ENCODE measurements at places on chromosomes 2 and 18. TPM values are rescaled to one million over a fixed set of nuclear protein-coding genes. Genes with fewer than 3 reads are reported as not detected.

DNA sequence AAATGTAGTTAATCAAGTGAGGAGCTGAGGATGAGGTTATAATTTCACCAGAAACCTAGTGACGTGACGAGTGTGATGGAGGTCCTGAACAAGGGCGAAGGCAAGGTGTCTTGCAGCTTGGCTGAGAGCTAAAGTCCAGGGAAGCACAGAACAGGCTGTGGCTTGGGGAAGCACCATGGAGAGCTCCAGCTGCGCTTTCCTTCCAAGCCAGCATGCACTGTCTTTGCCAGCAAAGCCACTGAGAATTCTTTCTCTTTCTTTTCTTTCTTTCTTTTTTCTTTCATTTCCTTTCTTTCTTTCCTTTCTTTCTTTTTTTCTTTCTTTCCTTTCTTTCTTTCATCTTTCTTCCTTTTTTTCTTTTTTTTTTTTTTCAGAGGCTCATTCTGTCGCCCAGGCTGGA, 239.3 kb downstream of the FBXO15 start:
- no peak for DNase-seq

DNA sequence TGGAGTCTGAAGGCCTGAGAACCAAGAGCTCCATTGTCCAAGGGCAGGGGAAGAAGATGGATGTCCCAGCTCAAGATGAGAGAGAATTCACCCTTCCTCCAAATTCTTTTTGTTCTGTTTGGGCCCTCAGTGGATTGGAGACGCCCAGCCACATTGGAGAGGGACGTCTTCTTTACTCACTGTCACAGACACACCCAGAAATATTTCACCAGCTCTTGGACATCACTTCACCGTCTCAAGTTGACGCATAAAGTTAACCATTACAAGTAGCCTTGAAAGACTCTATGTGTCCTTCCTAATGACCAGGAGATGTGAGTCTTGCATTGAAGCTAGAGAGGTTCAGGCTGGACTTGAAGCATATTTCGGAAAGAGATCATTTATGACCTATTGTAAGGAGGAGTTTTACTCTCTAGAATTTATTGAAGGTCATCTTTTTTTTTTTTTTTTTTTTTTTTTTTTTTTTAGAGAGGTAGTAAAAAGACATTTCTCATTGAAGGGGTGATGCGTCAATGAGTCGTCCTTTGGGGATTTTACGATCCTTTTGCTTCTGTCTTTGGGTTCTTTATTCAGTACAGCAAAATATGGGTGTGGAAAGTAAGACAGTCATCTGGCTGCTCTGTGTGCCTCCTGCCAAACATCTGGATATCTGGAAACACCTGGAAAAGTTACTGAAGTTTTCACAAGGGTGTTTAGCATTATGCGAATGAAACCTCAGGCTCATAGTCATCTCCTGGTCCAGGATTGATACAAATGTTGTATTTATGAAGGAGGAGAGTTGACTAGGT, 118.1 kb downstream of the PRPF40A start:
- DNase-seq, result no peak

DNA sequence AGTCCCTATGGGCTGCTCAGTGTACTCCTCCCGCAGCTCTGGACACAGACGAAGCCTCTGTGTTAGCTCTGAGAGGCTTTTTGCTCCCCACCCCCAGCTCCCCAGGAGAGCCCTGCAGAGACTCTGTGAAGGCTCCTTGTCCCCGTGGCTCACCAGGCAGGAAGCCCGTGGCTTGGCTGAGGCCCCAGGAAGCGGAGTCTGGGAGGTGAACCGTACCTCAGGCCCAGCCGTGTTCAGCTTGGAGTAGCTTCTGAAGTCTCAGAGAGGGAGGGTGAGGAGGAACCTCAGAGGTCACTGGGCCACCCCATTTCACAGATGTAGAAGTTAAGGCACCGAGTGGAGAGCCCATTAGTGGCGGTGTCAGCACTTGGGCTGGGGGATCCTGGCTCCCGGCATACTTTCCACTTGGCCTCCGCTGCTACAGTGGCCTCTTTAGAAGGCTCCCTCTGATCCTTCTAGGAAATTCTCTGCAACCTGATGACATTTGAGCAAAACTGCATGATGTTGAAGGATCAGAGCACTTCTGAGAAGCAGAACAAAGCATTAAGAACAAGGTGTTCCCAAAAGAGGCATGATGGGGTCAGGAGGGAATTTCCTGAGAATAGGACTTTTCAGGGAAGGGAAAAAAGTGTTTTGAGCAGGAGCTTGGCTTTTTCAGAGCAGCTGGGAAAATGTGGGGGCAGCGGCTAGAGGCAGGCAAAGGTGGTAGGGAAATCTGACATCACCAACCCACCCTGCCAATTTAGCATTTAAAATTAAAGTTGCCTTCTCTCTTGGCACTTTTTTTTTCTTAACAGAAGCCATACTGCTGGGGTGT, 79.1 kb downstream of the MCFD2 start:
- no peak for DNase-seq

DNA sequence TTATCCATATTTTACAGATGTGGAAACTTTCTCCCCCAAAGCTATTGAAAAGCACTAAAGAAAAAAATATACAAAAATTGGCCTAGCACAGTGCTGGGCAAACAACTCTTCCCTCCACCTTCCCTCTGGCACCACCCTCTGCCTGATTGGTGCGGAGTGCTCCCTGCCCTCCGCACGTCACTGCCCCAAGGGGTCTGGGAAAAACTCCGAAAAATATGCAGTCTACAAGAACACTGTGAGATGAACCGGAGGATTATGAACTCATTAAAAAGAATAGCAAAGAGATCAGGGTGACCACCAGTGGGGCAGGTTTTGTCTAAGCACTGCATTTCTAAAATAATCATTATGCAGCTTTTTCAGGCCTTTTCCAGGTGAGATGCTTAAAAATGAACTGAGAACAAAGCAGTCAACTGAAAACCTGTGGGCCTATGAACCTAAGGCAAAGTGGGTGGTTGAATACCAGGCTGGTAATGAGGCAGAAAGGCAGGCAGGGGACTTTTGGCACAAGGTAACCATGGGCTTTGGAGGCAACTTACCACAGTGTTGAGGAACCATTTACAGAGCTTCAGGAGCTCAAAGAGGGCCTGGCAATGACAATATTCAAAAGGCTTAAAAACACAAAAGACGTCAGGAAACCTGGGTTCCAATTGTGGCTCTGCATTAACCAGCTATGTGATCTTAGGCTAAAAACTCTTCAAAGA, 57.5 kb downstream of the AAK1 start:
- DNase-seq, result no peak

DNA sequence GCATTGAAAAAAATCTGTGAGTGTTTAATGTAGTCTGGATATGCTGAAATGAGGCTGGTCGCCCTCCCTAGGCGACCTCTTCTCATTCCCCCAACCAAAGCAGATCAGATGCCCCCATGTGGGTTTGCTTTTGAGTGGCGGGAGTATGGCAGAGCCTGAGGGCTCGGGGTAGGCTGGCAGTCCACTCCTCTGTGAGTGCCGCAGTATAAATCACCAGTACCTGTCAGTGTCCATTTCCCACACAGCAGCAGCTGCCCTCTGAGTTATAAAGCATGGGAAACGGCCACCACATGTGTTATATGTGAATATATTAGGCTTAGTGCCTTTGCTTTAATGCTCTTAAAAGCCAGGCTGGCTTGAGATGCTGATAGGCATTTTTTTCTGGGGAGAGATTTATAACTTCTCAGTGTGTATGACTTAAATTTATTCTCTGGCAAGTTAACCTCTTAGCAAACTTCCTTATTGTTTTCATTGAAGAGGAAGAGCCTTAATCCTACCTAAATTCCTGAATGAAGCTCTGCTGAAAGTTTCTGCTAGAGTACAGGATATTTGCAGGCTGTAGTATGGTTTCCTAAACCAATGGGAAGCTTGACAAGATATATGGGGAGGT, 3.8 kb downstream of the DCC start:
- no peak for DNase-seq

DNA sequence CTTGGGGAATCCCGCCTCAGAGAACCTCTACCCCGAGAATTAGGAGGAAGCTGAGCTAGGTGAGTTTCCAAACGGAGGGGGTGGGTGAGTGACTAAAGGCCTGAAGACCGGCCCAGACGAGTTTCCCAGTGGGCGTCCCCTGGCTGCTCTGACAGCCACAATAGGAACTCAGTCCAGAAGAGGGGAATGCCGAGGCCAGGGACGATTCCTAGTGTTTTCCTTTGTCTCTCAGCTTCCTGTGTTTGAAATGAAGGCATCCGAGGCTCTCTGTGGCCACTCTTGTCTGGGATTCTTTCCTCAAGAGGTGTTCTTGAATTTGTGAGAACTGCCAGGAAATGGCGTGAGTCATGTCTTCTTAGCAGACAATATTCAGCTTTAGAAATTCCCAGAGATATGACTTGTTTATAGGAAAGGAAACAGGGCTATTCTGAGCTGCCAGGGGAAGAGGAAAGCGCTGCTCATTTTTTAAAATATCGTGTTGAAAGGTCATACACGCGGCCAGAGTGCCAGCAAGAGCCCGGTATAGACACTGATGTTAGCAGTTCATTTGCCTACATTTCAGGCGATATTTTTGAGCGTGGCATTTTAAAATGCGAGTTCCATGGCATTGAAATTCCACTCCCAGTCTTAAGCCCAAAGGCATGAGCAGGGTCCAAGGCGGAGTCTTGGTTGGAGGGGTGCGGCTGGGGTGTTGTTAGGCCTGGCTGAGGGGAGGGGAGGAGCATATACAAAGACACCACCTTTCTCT, 169.1 kb upstream of the KLF7 start:
- peak; percentile 39 for DNase-seq

GRCh38 chr2:157421331-157421944, 22.5 kb downstream of the CYTIP start:
- no peak for DNase-seq

DNA sequence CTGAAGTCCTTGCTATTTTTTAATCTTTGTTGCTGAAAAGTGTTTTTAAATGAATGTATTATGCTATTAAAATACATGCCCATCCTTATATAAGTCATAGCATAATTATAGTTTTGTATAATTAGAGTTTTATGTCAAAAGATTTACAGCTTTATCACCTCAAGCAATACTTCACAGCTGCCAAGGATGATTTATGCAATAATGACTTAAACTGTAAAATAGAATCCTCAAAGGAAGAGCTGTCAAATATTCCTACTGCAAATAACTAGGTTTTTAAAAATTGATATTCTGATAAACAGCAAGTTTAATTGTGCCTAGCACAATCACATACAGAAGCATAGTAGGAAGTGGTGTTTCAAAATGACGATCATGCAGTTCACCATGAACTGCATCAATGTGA, 5.2 kb downstream of the KCNH7 start:
- DNase-seq, result no peak

GRCh38 chr2:185990861-185991525, 252.4 kb downstream of the FSIP2 start:
- DNase-seq, result no peak

- DNase-seq, result no peak
Observed at GRCh38 chr18:52367953-52368742, 28.2 kb downstream of the DCC start.

DNA sequence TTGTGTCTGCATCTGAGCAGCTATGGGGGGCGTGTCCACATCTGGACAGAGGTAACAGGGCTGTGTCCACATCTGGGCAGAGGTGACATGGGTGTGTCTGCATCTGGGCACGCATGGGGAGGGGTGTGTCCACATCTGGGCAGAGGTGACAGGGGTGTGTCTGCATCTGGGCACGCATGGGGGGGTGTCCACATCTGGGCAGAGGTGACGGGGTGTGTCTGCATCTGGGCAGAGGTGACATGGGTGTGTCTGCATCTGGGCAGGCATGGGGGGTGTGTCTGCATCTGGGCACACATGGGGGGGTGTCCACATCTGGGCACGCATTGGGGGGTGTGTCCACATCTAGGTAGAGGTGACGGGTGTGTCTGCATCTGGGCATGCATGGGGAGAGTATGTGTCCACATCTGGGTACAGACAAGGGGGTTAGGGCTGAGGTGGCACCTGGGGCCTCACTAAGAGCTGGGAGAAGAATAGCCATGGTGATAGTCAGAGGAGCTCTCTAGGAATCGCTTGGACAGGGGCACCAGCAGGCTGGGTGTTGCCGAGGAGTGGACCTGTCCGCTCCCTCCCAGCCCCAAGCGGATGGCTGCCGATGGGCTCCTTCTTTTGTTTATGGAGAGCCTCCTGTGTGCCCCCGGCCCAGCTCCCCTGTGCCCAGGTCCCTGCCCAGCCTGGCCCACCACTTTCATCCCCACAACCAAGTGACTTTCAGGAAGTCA, 177.8 kb downstream of the EIPR1 start:
- DNase-seq, result no peak

DNA sequence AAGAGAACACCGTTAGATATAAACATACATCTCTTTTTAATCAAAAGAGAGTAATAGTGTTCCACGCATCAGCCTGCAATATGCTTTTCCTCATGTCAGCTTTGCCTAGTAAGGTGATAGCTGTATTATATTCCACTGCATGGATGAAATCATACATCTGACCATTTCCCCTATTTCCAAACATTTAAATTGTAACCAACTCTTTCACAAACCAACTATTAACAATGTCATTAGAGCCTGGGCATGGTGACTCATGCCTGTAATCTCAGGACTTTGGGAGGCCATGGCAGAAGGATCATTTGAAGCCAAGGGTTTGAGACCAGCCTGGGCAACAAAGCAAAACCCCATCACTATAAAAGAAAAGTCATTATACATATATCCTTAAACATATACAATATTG, 284.8 kb downstream of the BCL11A start:
- no peak for DNase-seq

DNA sequence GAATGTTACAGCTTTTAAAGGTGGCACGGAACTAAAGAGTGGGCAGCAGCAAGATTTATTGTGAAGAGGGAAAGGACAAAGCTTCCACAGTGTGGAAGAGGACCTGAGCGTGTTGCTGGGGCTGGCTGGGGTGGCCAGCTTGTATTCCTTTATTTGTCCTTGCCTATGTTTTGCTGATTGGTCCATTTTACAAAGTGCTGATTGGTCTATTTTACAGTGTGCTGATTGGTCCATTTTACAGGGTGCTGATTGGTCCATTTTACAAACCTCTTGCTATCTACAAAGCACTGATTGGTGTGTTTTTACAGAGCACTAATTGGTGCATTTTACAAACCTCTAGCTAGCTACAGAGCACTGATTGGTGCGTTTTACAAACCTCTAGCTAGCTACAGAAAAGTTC, 109.7 kb upstream of the DDX18 start:
- DNase-seq, result no peak

CPLX4 gene
- polyA plus RNA-seq, result not detected

DUSP2 gene
- 1.2 TPM for polyA plus RNA-seq

ANKRD23 gene
- polyA plus RNA-seq, result 6.2 TPM

UGT1A8 gene
- not detected for polyA plus RNA-seq

PCARE gene
- 0.04 TPM for polyA plus RNA-seq

SPR gene
- polyA plus RNA-seq, result 6.4 TPM

Data from right lung (tissue), 10 donors.